ENCODE measurements at places on chromosomes 4 and X. TPM values are rescaled to one million over a fixed set of nuclear protein-coding genes. Genes with fewer than 3 reads are reported as not detected.

The TKTL2 gene
- total RNA-seq: not detected

DNA sequence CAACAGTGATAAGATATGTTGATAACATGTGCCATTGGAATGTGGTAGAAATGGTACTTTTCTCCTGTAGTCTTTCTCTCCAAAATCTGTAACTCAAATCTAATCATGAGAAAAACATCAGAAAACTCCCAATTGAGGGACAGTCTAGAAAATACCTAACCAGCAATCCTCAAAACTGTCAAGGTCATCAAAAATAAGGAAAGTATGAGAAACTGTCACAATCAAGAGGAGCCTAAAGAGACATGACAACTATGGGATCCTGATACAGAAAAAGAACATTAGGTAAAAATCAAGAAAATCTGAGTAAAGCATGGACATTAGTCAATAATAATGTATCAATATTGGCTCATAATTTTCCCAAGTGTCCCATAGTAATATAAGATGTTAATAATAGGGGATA lies 124.5 kb upstream of the PPP1R2C start:
- H3K36me3 ChIP-seq: no peaks in the 10 kb centered on the region
- no peaks in the 10 kb centered on the region for H3K27me3 ChIP-seq
- no peaks in the 10 kb centered on the region for H3K4me1 ChIP-seq
- no peak for DNase-seq

- H3K36me3 ChIP-seq: no peaks in the 10 kb centered on the region
- H3K4me3 ChIP-seq: no peak overlapping the region
- no peak for DNase-seq
- H3K4me1 ChIP-seq: peaks cover 4% of the 10 kb centered on the region
- no peak overlapping the region for H3K27ac ChIP-seq
Observed at GRCh38 chrX:23332101-23332887, 2.4 kb upstream of the PTCHD1 start.

- H3K36me3 ChIP-seq: peaks cover 7% of the 10 kb centered on the region
- no peak overlapping the region for H3K27ac ChIP-seq
- peaks cover 5% of the 10 kb centered on the region for H3K4me1 ChIP-seq
- no peak for DNase-seq
Observed at GRCh38 chrX:19370061-19370460, 26.3 kb downstream of the PDHA1 start.

DNA sequence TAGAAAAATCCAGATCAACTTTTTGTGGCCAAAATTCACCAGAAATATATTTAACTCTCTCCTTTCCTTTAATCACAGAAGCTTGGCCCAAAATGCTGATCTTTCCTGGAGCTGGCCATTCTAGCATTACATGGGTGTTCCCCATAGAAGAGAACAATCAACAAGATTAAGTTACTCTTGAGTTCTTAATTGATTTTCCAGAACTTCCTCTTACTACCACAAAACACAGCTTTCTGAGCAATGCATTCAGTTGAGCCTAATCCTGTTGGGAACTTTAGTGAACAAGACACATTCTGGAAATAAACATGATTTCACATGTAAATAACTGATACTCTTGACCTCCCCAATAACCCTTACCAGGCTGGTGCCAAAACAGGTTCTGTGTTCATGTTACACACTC lies 45.4 kb upstream of the STIM2 start:
- no peaks in the 10 kb centered on the region for H3K27me3 ChIP-seq
- H3K27ac ChIP-seq: no peak overlapping the region
- no peak for DNase-seq
- peaks cover 5% of the 10 kb centered on the region for H3K4me1 ChIP-seq

DNA sequence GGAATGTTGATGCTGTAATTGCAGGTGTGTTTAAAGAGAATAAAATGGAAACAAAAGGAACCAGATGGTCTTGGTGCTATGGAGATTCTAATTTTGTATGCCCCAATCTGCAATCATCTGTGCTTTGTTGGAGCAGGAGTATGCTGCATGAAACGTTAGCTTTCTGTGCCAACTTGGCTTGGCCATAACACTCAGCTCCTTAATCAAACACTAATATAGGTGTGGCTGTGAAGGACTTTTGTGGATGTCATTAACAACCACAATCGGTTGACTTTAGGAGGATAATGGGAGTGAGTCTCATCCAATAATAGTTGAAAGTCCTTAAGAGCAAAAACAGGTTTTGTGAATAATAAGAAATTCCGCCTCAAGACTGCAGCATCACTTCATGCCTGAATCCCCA lies 399.2 kb downstream of the NLGN4X start:
- no peaks in the 10 kb centered on the region for H3K27me3 ChIP-seq
- no peaks in the 10 kb centered on the region for H3K4me1 ChIP-seq
- no peak overlapping the region for H3K27ac ChIP-seq
- DNase-seq: no peak
- no peak overlapping the region for H3K4me3 ChIP-seq

DNA sequence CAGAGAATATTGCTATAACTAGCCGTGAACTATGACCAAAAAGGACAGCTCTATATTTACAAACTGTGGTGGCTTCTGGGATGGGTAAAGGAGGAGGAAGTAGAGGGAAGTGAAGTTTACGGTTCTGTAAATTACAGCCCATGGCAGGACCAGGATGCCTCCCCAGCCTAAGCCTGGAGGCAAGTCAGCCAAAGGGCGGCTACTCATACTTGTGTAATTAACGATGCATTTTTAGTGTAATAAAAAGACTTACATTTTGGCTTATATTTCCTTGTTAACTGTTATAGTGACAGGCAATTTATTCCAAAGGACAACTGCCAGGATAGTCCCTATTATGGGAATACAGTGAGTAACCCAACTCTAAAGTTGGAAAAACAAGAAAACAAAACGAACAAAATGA lies 139.9 kb upstream of the OTUD4 start:
- no peaks in the 10 kb centered on the region for H3K36me3 ChIP-seq
- H3K27me3 ChIP-seq: peaks cover 10% of the 10 kb centered on the region
- no peaks in the 10 kb centered on the region for H3K4me1 ChIP-seq
- DNase-seq: no peak
- no peak overlapping the region for H3K27ac ChIP-seq

DNA sequence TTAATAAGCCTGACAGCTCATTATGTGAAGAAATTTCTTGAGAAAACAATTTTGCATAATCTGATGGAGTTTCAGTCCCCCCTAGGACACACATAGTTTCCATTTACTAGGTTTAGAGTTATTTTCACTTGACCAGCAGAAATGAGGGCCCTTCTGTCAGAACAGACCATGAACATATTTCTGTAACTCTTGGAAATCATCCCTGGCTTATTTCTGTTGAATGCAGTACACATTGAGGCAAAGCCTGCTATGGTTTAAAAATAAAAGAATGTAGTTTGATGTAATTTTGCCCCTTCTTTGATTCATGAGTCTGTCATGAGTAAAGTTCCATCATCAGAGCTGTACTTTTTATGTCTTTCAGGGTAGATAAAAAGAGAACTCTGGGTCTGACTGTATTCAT lies 104.6 kb upstream of the ETNPPL start:
- H3K36me3 ChIP-seq: no peaks in the 10 kb centered on the region
- H3K4me1 ChIP-seq: no peaks in the 10 kb centered on the region
- peaks cover 23% of the 10 kb centered on the region for H3K27me3 ChIP-seq
- H3K27ac ChIP-seq: no peak overlapping the region
- no peak overlapping the region for H3K4me3 ChIP-seq
- no peak for DNase-seq

DNA sequence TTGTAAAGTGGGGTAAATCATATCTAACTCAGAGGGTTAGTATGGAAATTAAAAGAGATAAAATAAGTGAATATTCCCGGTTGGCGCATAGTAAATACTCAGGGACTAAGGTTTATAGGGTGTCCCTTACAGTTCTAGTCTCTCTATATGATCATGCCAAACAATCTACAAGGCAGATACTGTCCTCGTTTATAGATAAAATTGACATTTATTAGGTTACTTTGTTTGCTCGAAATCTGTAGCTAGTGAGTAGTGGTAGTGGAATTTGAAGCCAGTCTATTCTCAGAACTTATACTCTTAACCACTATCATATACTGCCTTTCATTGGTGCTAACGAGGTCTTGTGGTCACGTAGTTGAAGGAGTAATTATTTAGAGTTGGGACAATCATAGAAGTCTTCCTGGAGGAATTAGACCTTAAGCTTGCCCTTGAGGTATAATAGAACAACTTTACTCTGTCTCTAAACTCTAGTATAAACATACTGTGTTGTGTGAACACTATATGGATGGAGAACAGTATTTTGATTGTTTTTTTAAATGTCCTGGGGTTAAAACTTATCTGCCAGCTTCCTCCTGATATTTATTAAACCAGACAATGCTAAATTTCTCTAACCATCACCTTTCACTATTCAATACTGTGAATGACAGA lies 324.0 kb downstream of the STIM2 start:
- no peaks in the 10 kb centered on the region for H3K4me1 ChIP-seq
- no peak overlapping the region for H3K4me3 ChIP-seq
- H3K27ac ChIP-seq: no peak overlapping the region
